ENCODE measurements at places on chromosomes 16 and 17. TPM values are rescaled to one million over a fixed set of nuclear protein-coding genes. Genes with fewer than 3 reads are reported as not detected.

Gene KRTAP1-3
- total RNA-seq, result not detected

Gene TMED6
- 2.4 TPM for total RNA-seq

DNA sequence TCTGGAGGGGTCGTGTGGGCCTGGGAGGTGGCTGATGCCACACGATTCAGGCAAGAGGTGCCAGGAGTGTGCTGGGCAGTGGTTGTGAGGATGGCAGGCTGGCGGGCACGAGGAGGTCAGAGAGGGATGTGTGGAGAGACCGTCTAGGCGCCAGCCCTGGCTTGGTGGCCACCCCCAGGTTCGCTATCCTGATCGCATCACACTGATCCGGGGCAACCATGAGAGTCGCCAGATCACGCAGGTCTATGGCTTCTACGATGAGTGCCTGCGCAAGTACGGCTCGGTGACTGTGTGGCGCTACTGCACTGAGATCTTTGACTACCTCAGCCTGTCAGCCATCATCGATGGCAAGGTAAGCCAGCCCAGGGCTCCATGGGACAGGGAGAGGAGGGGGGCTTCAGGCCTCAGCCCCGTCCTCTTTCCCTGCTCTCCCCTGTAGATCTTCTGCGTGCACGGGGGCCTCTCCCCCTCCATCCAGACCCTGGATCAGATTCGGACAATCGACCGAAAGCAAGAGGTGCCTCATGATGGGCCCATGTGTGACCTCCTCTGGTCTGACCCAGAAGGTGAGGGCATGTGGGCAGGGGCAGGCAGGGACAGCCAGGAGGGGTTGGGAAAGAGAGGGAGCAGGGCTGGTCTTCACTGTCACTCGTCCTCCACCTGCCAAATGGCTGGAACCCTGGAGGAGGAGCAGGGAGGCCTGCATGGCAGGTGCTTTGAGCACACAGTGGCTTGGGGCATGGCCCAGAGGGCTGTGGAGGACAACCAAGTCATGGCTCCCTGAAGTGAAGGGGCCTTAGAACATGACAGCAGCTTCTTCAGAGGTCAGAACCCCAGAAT, 7.6 kb downstream of the PPP4C start:
- DNase-seq, result no peak

DNA sequence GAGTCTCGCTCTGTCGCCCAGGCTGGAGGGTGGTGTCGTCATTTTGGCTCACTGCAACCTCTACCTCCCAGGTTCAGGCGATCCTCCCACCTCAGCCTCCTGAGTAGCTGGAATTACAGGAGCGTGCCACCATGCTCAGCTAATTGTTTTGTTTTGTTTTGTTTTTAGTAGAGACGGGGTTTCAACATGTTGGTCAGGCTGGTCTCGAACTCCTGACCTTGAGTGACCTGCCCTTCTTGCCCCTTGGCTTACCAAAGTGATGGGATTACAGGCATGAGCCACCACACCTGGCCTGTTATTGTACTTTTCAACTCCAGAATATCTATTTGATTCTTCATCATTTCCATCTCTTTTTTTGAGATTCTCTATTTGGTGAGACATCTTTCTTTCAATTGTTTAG, 9.0 kb upstream of the ADORA2B start:
- no peak for DNase-seq

Gene TEDC2
- total RNA-seq, result 3.3 TPM

DNA sequence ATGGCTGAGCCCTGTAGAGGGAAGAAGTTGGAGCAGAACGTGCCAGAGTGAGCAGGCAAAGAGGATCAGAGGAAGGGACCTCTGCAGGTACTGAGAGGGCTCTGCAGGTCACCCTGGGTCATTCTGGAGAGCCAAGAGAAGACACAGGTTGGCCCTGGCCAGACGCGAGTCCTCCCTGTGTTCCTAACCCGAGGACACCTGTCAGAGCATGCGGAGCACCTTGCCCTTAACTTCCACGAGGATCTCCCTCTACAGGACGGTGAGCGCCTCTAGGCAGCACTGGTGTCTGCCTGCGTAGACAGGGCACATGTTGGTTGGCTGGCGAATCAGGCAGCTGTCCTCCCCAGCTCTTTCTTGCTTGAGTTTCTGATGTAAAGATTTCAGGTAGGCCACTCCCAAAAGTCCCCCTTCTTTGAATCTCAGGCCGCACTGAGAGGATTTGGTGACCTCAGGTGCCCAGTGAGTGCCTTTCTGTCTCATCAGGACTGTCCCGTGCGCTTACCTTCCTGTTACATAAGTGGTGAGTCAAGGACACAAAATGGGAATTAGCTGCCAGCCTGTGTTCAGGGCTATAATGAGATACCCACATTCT, 45.3 kb downstream of the MPRIP start:
- DNase-seq, result no peak

Gene NGFR
- total RNA-seq, result 3.9 TPM

Gene DBNDD1
- total RNA-seq, result 57.3 TPM

- no peak for DNase-seq
Observed at GRCh38 chr17:17022011-17022410, 20.2 kb upstream of the MPRIP start.

DNA sequence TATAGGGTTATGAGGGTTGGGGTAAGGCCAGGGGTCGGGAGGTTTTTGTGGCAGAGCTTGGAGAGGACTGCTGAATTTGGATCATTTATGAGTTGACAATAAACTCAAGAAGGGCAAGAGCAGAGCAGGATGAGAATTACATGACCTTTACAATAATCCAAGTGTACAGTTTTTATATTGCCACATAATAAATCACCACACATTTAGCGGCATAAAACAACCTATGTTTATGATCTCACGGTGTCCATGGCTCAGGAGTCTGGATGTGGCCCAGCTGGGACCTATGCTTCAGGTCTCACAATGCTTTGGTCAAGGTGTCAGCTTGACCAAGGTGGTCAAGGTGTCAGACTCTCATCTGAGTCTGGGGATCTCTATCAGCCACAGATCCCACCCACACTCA, 118.3 kb upstream of the WSCD1 start:
- DNase-seq, result no peak

- DNase-seq, result no peak
Observed at GRCh38 chr16:8716592-8716991, 42.2 kb downstream of the ABAT start.

Gene TBC1D3K
- total RNA-seq, result not detected

- DNase-seq, result no peak
Observed at GRCh38 chr17:49375544-49375943, 13.5 kb upstream of the ZNF652 start.

DNA sequence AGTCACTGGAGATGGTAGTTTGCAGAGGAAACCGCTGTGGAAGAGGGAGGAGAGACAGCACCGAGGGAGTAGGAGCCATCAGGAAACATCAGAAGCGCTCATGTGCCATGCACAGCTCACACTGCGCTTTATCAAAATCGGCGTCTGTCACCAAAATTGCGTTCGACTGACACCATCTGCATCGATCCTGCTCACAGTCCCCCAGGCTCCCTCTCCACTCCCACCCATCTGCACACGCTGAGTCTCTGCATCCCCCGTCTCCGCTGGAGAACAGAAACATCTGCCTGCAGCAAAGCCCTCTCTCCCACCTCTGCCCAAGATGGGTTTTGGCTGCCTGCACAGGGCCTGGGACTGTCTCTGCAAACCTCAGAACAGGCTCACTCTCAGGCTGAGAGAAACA, 187.5 kb upstream of the RPL38 start:
- no peak for DNase-seq

- no peak for DNase-seq
Observed at GRCh38 chr17:15928286-15928785, 16.6 kb upstream of the ADORA2B start.

Measured in dorsolateral prefrontal cortex (tissue), 122 donors.